Fibroblast of the aortic adventitia (primary cell): ENCODE measurements at places on chromosomes 4 and X.

DNA sequence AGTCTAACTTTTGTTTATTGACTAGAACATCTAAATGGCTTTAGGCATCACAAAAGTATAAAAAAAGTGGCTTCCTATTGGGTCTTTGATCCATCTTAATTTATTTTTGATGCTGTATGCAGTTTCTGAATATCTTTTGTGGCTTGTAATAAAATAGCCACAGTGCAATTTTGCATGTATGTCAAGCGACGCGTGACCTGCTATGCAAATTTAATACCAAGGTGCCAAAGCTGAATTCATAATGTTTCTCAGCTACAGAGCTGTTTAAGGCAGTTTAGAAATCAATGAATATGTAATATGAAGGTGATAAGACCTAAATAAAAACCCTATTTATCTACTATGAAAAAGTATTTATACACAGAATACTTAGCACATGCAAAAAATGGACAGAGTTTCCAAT lies 197.8 kb downstream of the AFF2 start:
- DNase-seq = no peak

GRCh38 chr4:84726356-84726755 lies 143.4 kb downstream of the CDS1 start:
- DNase-seq = no peak

DNA sequence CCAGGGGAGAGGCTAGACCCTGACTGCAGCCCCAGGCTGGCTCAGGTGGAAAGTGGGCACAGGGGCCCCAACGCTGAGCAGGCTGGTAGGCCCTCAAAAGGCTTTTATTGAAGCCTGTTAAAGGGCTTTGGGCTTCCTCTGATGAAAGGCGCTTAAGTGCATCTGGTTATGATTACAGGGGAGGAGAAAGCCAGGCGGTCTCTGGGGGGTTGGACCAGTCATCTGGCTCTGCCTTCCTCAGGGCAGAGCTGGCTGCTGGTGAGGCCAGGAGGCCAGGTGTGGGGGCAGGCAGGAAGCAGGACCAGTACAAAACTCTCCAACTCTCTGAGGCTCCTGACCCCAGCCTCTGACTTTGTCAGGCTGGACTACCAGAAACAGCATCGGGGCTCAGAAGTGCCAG lies 68.8 kb upstream of the BCOR start:
- peak; percentile 70 for DNase-seq

GRCh38 chr4:185885075-185885474 lies 73.1 kb upstream of the SORBS2 start:
- no peak for DNase-seq

- peak; percentile 26 for DNase-seq
These were observed at the start of gene JAKMIP1 for GRCh38 chr4:6200011-6200921. Gene JAKMIP1 (minus strand): TSS chr4:6200549. CDS start chr4:6112850, 87,699 bp downstream.

DNA sequence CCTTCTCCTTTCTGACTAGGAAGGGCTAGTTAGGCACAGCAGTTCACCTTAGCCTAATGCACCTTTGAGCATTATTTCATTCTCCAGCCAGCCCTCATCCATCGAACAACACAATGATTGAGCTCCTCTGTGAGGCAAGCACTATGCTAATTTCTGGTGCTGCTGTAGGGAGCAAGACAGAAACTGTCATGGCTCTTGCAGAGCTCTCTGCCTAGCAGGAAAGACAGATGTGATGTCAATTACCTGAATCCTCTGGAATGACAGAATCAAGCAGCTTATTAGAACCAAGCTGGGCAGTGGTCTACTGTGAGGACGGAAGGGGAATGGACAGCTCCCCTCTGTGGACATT lies 256.1 kb upstream of the NOCT start:
- DNase-seq = no peak

DNA sequence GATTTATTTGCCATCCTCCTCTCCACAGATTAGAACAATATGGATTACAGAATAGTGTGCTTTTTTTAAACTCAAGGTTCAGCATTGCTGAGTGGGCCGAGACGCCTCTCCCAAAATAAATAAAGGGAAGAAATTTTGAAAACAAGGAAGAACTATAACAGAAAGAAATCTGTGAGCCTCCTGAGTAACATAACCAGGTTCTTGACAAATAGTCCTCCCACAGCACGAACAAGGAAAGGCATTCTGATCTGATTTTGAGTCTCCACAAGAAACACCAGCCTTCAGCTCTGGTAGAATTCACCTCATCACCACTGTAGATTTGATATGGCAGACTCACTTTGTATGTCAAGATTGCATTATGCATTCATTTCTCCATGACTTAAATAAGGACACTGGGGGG lies 173.6 kb downstream of the HHIP start:
- DNase-seq = no peak

DNA sequence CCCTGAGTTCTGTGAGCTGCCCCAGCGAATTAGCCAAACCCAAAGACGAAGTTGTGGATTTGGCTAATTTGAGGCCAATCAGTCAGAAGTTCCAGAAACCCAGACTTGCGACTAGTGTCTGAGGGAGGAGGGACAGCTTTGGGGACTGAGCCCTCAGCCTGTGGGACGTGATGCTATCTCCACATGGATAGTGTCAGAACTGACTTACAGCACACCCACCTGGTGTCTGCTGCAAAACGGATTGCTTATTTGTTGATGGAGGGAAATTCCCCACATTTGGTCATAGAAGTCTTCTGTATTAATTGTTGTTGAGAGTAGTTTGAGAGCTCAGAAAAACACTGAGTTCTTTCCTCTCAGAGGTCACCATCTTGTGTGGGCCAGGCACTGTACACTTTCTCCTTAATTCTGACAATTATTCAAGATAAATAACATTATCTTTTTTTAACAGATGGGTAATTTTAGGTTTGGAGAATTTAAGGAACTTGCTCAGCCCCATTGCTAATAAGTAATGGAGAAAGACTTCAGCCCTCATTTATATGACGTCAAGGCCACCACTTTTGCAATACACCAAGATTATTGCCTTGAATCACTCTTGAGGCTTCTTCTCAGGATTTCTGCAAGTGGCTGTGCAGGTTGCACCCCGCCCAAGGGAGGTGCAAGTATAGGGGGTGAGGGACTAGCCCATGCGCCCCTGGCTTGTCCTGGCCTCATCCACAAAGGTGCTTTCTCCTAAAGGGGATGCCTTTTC lies 16.7 kb downstream of the CLRN2 start:
- DNase-seq = no peak

- no peak for DNase-seq
These were observed 139.0 kb downstream of the UNC5C start for GRCh38 chr4:95409750-95410149.

DNA sequence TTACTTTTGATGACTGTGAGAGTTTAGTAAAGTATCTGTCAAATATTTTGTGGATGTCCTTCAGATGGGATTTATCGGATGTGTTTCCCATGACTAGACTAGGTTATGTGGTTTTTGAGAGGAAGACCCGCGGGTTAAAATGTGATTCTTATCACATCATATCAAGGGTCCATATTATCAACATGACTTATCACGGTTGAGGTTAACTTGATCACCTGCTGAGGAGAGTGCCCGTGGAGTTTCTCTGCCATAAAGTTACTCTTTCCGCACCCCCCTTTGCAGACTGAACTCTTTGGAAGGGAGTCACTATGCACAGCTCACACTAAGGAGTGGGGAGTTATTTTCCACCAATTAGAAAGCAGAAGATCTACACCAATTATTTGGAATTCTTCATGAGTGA lies 38.7 kb downstream of the GLRB start:
- DNase-seq = no peak

GRCh38 chrX:116930311-116930710 lies 467.5 kb upstream of the CT83 start:
- no peak for DNase-seq

- DNase-seq = no peak
These were observed 81.1 kb upstream of the AADAT start for GRCh38 chr4:170170861-170171260.

DNA sequence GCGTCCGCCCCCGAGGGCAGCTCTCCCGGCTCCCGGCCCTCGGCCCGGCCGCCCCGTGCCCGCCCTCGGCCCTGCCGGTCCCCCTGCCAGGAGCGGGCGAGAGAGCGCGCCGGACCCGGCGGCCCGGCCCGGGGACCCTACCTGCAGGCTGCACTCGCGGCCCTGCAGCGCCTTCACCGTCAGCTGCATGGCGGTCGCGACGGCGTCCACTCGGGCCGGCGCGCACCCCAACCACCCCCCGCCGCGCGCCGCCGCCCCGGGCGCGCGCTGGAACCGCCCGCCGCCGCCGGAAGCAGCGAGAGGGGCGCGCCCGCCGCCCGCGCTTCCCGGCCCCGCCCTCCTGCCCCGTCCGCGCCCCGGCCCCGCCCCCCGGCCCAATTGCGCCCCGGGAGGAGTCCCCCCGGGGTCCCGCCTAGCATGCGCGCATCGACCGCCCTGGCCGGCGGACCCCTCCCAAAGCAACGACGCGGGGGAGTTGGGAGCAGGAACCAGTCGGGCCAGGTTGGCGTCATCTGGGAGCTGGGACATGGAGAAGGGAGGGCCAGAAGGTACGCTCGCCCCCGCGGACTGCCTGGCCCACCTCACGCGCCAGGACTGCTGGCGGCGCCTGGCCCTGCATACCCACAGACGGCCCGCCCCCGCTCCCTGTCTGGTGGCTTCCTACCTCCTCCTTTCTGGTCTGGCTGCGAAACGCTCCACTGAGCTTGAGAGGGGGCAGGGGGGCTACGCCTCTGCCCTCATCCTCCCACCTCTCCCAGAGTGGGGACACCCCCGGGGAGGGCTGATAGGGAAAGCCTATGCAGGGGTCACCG lies at the start of gene UBL4A:
Gene UBL4A, minus strand, starts transcription at position 220 of the 812 bp plus-strand sequence. Its CDS starts 31 bp downstream, at position 189.
- peak; percentile 15 for DNase-seq
